ENCODE measurements at places on chromosomes 3 and 15. TPM values are rescaled to one million over a fixed set of nuclear protein-coding genes. Genes with fewer than 3 reads are reported as not detected.

HGD gene
- polyA plus RNA-seq = not detected

MME gene
- 2.0 TPM for polyA plus RNA-seq

POC1A gene
- polyA plus RNA-seq = 0.34 TPM

STAC gene
- 0.85 TPM for polyA plus RNA-seq

FAM81A gene
- 9.7 TPM for polyA plus RNA-seq

MRAS gene
- 24.3 TPM for polyA plus RNA-seq

Measured in Purkinje cell (primary cell).